ENCODE measurements at places on chromosomes 12 and 14. TPM values are rescaled to one million over a fixed set of nuclear protein-coding genes. Genes with fewer than 3 reads are reported as not detected.

DNA sequence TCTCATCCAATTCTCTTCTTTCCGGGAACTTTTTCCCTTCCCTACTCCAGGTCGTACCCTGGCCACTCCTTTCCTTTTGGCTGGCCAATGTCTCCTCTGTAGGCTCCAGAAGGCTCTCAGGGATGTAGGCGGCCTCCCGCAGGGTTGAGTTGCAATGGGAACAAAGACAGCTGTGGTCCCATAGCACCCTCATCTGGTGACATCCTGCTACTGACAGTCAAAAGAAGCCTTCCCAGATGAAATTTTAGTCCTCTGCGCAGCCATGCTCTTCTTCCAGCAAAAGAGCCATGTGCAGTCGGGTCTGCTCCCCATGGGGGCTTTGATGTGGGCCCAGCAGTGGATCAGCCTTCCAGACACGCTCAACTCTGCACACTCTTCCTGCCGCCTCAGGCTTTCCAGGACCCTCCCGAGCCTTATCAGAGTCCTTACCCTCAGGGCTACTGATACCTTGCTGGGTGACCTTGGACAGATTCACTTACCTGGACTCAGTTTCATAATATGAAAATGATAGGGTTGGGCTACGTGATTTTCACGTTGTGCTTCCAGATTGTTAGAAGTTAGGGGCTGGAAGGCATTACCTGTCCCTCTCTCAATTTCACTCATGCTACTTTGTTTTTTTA lies 5.5 kb upstream of the CELA1 start:
- DNase-seq, result peak; percentile 97

DNA sequence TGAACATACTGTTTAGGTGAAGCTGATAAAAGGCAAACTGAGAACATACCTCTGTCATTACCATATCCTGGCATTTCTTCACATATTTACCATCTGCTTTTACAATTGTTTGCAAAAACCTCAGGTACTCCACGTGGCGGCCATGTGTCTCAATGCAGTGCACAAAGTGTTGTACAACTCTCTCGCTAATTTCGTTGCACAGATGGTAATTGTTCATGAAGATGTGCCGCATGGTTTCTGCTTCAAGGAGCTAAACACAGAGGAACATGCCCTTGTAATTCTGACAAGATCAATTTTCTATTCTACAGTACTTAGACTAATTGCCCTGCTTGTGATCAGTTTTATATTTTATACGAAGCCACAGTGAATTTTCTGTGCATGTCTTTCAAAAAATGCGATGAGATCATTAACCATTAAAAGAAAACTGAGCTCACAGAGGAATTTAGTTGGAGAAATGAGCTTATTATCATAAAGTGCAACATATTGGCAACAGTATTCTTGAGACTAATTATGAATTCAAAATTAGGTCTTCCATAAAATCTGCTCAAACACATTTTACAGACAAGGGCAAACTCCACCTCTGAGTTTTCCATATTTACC lies 233.8 kb downstream of the ITPR2 start:
- no peak for DNase-seq

GRCh38 chr12:2609020-2609419 lies 185.8 kb upstream of the FKBP4 start:
- DNase-seq, result no peak

RDH5 gene
- total RNA-seq, result 4.1 TPM

DNA sequence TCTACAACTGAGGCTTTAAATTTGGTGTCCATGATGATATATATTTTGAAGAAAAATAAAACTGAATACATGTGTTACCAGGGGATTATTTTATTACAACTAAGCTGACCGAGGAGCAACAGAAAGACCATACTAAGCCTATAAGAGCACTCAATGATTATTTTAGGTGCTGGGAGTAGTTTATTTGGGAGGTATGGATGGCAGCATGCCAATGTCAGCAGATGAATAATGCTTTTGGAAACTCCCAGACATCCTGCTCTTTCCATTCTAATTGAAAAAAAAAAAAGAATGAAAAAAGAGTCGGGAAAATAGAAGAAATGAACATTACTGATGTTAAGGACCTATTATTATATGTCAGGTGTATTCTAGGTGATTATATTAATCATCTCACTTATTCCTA lies 441.2 kb downstream of the BTG1 start:
- no peak for DNase-seq

- no peak for DNase-seq
Measured at GRCh38 chr12:104478396-104479122, 21.8 kb downstream of the CHST11 start.

GRCh38 chr12:123790905-123791467 lies 28.9 kb downstream of the DNAH10 start:
- no peak for DNase-seq

DNA sequence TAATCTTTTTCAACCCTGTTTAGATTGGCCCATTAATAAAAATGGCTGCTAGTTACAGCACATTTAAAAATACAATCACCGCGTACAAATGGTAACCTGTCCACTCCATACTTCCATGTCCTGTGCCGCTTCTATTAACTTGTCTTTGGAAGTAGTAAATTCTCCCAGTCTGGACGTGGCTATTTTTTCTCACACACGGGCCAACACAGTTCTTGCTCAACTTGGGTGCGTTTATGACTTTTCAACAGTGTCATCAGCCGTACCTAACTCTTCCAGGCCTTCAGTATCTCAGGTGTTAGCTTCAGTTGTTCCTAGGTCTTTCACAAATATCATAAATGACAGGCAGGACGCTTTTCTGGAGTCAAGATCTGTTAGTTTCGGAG lies 475 bp upstream of the PCNX1 start:
- DNase-seq, result no peak

- DNase-seq, result no peak
Measured at GRCh38 chr12:27013611-27014084, 536 bp downstream of the TM7SF3 start.

DNA sequence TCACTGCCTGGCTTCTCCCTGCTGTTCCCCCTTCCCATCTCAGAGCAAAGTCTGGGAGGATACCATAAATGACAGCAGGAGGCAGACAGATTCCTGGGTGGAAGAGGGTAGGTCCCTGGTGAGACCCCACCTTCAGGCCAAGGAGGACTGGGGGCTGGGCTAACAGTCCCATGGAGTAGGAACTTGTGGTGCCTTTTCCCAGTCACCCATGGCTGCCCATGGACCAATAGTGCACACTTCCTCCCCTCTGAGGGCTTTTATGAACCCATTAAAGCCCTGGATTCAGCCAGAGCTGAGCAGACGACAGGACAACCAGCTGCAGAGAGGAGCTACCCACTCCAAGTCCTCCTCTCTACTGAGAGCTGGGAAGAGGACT lies 36.6 kb upstream of the OR5AU1 start:
- DNase-seq, result peak; percentile 61

PITPNM2 gene
- 13.4 TPM for total RNA-seq

CD4 gene
- total RNA-seq, result 1.3 TPM

- no peak for DNase-seq
Measured at GRCh38 chr12:86730233-86730632, 474.0 kb upstream of the MGAT4C start.

NR1H4 gene
- not detected for total RNA-seq

BCL11B gene
- 4.6 TPM for total RNA-seq

MSRB3 gene
- 2.1 TPM for total RNA-seq

GRCh38 chr14:27267876-27268275 lies 670.0 kb upstream of the NOVA1 start:
- DNase-seq, result no peak

GRCh38 chr12:43988838-43989560 lies 153.1 kb downstream of the TMEM117 start:
- DNase-seq, result no peak

REM2 gene
- total RNA-seq, result 0.77 TPM

- no peak for DNase-seq
Measured at GRCh38 chr14:98391061-98391460, 880.9 kb downstream of the BCL11B start.

MYH6 gene
- not detected for total RNA-seq

DNA sequence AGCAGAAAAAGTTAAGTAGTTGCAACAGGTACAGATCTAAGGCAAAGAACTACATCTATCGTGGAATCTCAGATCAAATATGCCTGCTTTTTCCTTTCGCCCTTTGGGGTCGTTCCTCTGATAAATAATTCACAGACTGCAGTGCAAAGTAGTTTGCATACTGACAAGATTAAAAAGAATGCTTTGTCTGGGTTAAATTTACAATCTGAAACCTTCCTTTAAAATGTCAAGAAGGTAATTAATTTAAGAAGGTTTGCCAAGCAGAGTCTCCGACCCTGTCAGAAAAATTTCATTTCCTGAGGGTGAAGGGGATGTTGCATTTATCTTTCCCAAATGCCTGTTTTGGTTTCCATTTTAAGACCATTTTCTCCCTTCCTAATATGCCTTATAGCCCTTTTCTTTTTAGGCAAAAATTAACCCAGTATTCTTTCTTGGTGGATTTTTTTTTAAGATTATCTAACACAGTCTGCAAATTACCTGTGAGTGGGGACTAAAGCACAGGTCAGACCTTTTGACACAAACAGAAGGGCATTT lies 406.9 kb downstream of the LRIG3 start:
- DNase-seq, result no peak

- DNase-seq, result peak; percentile 91
Measured at GRCh38 chr12:2691006-2691344, 103.8 kb upstream of the FKBP4 start.

LRRC43 gene
- 1.4 TPM for total RNA-seq

DNA sequence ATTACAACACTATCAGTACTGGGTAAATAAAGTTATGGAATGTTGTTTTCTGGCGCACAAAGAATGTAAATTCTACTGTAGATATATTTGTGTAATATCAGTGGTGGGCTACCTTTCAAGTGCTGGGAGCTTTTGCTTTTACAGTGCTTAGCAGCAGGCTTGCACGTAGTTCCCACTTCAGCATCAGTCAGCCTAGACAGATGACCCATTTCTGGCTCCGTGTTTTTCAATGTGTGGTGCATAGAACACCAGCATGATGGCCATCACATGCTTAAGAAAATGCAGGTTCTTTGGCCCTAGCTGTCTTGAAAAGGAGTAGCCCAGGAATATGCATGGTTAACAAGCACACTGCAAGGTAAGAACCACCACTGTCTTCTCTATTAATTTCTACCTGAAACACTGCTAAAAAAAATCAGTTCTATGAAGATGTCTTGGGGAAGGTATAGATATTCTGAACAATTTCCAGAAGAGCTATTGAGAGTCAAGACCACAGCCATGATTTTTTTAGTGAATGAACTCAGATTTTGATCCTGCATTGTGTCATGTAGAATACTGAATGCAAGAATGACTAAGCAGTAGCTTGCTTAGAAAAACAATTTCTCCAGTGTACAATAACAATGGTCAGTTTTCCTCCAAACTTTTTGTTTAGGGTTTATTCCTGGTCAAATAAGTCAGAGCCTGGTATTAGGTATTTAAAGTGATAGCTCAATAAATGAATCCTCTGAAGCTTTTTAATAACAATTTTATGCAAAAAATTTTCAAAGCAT lies 195.7 kb downstream of the AKAP6 start:
- no peak for DNase-seq

SMCO2 gene
- 0.31 TPM for total RNA-seq

- no peak for DNase-seq
Measured at GRCh38 chr12:111084158-111084557, 163.8 kb upstream of the MYL2 start.

MYF5 gene
- not detected for total RNA-seq

SLCO1A2 gene
- 36.5 TPM for total RNA-seq

DNA sequence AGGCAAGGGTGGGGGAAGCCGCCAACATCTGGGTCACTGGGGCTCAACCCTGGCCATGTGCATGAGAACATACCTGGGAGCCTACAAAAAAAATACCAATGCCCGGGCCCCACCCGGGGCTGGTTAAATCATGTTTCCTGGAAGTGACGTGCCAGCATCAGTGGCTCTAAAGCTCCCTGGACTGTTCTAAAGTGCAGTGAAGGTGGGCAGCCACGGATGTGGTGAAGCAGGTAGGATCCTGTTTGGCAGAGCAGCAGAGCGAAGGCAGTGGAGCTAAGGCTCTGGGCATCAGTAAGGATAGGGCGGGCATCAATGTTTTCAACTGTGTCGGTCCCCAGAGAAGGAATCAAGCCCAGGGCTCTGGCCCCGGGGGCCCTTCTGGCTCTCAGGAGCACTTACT lies 525 bp upstream of the GPR68 start:
- DNase-seq, result no peak

DNA sequence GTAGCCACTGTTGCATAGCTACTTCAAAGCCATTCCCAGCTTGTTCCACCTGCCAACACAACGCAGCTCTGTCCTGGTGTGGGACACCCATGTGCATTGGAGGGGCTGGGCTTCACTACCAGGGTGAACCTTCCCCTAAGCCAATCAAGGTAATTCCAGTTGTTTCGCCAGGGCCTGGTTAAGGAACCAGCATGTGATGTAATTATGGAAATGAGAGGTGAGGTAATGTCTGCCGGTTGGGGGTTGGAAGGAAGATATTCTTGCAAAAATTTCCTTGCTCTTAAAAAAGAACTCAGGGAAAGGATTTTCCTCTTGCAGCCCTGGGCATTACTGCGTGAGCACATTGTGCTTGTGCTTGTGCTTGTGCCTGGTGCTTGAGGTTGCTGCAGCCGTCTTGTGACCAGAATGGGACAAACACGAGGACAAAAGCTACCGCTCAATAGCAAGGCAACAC lies 14.9 kb downstream of the TUBA1C start:
- peak; percentile 88 for DNase-seq

BCL2L2 gene
- total RNA-seq, result 24.5 TPM

GRCh38 chr12:50806176-50806575 lies 36.5 kb upstream of the TMPRSS12 start:
- no peak for DNase-seq

TSPAN19 gene
- not detected for total RNA-seq

GRCh38 chr14:91330856-91331255 lies 86.4 kb upstream of the GPR68 start:
- no peak for DNase-seq

DNA sequence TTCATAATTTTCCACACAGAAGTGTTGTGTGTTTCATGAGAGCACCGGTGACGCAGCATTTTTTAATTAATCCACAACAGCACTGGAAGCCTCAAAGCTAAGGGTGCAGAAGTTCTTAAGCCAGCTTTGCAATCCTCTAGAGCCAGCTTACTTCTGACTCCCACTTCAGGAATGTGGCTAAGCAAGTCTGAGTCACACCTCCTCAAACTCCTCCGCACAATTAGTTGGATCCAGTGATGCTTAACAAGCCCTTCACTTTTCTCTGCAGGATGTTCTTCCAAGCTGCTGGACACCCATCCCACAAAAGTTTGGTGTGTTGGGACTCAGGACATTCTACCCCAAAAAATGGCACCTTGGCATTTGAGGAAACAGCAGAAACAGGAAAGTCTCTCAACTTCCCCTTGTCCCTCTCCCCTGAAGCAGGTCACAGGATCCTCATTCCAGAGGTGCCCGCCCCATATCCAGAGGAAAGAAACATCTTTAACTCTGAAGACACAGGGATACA lies 210.0 kb downstream of the PPM1H start:
- peak; percentile 91 for DNase-seq

Measured in endodermal cell (in vitro differentiated cells).